Right lobe of liver (tissue), 6 donors: ENCODE measurements at places on chromosomes 16 and 17.

- H3K4me3 ChIP-seq, result no peak overlapping the region
- no peaks in the 10 kb centered on the region for H3K27me3 ChIP-seq
- H3K36me3 ChIP-seq, result no peaks in the 10 kb centered on the region
- H3K4me1 ChIP-seq, result no peaks in the 10 kb centered on the region
- H3K27ac ChIP-seq, result no peak overlapping the region
These were observed 2.5 kb upstream of the C16orf90 start for GRCh38 chr16:3497771-3498170.

GRCh38 chr16:1645914-1646525 lies 32.1 kb upstream of the JPT2 start:
- no peaks in the 10 kb centered on the region for H3K27me3 ChIP-seq
- no peak overlapping the region for H3K4me3 ChIP-seq
- H3K36me3 ChIP-seq, result peaks cover 39% of the 10 kb centered on the region
- no peak for DNase-seq
- H3K27ac ChIP-seq, result no peak overlapping the region

- peaks cover 29% of the 10 kb centered on the region for H3K4me1 ChIP-seq
- peak overlapping the region; percentile 58 for H3K27ac ChIP-seq
- peak; percentile 64 for DNase-seq
- H3K4me3 ChIP-seq, result no peak overlapping the region
- peaks cover 3% of the 10 kb centered on the region for H3K36me3 ChIP-seq
These were observed 2.9 kb downstream of the E4F1 start for GRCh38 chr16:2226245-2226793.

DNA sequence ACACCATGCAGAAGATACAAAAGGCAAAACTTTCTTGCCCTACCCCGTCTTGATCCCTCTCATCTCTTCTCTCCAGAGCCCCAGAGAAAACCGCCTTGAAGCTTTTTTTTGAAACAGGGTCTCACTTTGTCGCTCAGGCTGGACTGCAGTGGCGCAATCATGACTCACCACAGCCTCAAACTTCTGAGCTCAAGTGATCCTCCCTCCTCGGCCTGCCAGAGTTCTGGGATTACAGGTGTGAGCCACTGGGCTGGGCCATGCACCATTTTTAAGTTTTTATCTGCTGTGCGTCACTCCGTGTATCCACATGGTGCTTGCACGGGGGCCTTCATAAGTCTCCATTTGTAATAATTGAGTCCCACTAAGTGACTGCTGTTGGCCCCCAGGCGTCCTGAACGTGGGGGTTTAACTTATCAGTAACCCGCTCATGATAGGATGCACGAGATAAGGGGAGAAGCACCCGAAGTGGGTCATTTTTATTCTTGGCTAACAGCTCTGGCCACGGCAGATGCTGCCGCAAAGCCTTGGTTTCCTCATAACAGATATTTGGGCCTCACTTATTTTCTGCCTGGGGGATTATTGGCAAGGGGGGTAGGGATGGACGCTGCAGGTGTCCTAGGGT lies 8.6 kb downstream of the DNAH17 start:
- no peaks in the 10 kb centered on the region for H3K4me1 ChIP-seq
- no peak overlapping the region for H3K27ac ChIP-seq
- no peak for DNase-seq

DNA sequence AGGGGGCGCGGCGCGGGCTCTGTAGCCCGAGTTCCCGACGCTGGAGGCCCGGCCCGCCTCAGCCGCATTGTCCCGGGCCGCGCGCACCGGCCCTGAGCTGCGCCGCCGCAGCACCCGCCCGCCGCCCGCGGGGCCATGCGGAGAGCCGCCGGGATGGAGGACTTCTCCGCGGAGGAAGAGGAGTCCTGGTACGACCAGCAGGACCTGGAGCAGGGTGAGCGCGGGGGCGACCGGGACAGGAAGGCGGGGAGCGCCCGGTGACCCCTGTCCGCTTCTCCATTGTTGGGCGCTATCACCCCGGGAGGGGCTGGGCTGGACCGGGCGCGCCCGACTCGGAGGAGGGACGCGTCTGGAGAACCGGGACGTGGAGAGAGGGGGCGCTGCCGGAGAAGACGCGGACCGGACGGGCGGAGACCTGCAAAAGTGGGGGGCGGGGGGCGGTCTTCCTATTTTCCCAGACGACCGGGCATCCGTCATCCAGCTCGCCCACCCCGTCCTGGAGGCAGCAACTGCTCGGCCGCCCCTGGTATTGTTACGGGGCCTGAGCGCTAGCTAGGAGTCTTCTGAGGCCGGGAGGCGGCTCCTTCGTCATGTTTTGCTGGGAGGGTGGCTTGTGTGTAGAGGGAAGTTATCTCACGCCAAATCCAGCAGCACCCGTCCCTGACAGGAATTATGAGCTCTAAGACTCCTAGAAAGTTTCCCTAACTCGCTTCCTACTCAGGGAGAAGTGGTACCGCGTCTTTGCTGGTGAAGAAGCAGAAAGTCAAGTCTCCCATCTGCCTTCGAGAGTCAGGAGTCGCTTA lies 678 bp downstream of the CDR2L start:
- peak overlapping the region; percentile 58 for H3K4me3 ChIP-seq
- H3K36me3 ChIP-seq, result no peaks in the 10 kb centered on the region
- peak overlapping the region; percentile 58 for H3K27ac ChIP-seq
- no peaks in the 10 kb centered on the region for H3K4me1 ChIP-seq

DNA sequence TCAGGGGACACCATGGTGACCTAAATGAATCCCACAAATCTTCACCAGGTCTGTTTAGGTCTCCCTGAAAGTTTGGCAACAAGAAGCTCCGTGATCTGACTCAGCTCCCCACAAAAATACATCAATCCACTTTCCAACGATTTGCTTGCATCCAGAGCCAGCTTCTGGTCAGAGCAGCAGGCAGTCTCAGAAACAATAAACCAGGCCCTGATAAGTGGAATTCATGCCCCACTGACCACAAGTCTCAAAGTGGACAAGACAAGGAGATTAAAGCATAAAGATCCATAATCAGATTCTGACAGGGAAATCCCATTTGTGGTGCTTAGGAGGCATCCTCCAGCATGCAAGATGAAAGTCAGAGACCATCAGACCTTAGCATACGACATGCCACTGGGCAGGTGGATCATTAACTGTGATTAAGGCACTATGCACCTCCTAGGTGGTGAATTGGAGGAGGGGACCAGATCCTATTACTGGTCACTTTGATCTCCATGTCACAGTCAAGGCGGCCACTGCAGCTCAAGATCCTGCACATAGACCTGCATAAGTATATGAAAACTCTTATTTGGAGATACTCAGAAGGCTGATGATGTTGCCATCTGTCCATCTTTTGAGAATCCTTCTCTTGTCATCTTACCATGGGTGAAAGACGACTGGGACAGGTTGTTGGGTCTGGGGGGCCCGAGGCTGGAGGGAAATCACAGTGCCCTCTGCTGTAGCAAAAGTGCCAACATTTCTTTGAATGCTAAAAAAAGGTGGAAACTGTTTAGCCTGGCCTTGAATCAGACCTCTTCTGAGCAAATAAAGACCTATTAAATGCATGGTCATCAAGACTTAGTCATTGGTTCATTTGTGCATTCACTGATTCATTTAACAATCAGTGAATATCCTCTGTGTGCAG lies 309.2 kb upstream of the CCL2 start:
- no peak overlapping the region for H3K27ac ChIP-seq
- H3K4me3 ChIP-seq, result no peak overlapping the region
- no peaks in the 10 kb centered on the region for H3K27me3 ChIP-seq
- H3K4me1 ChIP-seq, result no peaks in the 10 kb centered on the region
- DNase-seq, result no peak
- no peaks in the 10 kb centered on the region for H3K36me3 ChIP-seq

GRCh38 chr17:2092253-2092652 lies 37.4 kb downstream of the HIC1 start:
- DNase-seq, result no peak
- no peak overlapping the region for H3K4me3 ChIP-seq
- no peak overlapping the region for H3K27ac ChIP-seq
- no peaks in the 10 kb centered on the region for H3K4me1 ChIP-seq
- no peaks in the 10 kb centered on the region for H3K36me3 ChIP-seq

- H3K4me3 ChIP-seq, result no peak overlapping the region
- no peak for DNase-seq
These were observed 144.8 kb upstream of the RPH3AL start for GRCh38 chr17:497241-498034.

DNA sequence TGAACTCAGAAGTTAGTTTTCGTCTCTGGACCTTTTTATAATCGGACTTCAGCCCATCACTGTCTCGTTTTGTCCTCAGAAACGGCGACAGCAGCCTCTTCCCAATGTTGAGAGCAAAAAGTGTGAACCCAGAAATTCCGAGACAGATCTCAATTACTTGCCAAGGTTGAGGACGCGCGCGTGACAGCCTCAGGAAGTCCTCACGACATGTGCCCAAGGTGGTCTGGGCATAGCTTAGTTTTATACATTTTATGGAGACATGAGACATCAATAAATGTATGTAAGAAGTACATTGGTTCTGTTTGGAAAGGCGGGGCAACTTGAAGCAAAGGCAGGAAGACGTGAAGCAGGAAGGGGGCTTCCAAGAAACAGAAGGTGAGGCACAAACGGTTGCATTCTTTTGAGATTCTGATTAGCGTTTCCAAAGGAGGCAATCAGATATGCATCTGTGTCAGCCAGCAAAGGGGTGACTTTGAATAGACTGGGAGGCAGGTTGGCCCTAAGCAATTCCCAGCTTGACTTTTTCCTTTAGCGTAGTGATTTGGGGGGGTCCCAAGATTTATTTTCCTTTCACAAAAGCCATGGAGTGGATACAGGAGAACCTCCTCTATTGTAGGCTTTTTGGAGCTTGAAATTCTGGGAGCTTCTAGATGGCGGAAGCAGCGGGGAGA lies 583 bp upstream of the ZNF747 start:
- no peak for DNase-seq
- H3K27ac ChIP-seq, result peak overlapping the region; percentile 98
- H3K27me3 ChIP-seq, result no peaks in the 10 kb centered on the region
- H3K4me3 ChIP-seq, result peak overlapping the region; percentile 87

DNA sequence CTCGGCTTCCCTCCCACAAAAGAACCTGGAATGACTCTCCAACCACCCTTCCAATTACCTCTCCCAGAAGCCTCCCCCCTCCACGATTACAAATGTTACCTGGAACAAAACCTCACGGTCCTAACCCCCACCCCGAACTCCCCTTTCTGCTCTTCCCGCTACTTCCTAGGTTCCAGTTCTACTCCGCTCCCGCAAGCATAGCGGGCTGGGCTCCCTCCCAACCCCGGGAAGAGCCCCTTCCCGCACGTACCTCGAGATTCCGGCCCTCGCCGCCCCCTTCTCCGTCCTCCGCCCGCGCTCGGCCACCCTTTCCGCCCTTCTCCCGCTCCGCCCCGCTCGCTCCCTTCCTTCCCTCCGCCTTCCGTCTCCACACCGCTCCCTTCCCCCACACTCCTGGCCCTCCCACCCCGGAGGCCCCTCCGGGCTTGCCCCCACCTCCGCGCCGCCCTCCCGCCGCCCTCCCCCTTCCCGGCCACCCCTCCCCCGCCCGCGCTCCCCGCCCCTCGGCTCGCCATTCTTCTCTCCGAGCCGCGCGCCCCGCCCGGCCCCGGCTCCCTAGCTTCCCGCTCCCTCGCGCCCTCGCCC lies 457 bp downstream of the CHTF8 start:
- peaks cover 6% of the 10 kb centered on the region for H3K36me3 ChIP-seq
- peak overlapping the region; percentile 68 for H3K27ac ChIP-seq
- no peaks in the 10 kb centered on the region for H3K4me1 ChIP-seq
- H3K4me3 ChIP-seq, result peak overlapping the region; percentile 90
- DNase-seq, result peak; percentile 77

DNA sequence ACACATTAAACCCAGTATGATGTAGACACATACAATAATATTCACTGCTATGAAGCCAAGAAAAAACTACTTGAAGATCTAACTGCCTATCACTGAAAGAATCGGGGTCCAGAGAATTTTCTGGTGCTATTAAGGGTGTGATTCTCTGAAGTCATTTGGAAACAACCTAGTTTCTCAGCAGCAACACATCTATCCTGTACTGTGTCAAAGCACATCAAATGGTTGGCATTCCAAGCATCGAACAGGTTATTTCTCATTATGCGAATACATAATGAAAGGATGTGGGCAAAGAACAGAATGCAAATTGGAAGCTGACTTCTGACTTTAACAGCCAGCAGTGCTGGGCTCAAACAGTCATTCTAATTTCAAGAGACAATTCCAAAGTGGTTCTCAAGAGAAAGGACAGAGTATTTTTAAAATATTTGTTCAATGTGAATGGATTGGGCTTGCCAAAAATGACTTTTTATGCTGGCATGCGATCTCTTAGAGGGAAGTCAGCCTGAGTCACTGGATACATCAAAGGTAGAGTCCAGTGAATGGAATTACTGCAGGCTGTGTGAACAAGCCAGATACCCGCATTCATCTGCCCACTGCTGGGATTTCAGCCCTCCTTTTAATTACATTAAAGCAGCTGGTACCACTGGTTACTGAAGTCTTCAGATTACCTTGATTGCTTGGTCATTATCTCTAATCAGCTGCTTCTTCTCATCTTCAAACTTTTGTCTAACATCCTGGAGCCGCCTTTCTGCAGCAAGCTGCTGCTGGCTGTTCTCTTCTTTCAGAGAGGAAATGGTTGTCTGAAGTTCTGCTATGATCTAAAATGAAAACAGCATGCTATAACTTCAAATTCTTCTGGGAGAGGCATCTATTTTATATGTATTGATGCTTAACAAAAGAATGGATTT lies 181.2 kb upstream of the AXIN2 start:
- no peaks in the 10 kb centered on the region for H3K4me1 ChIP-seq
- no peak overlapping the region for H3K27ac ChIP-seq
- no peak overlapping the region for H3K4me3 ChIP-seq
- no peak for DNase-seq

DNA sequence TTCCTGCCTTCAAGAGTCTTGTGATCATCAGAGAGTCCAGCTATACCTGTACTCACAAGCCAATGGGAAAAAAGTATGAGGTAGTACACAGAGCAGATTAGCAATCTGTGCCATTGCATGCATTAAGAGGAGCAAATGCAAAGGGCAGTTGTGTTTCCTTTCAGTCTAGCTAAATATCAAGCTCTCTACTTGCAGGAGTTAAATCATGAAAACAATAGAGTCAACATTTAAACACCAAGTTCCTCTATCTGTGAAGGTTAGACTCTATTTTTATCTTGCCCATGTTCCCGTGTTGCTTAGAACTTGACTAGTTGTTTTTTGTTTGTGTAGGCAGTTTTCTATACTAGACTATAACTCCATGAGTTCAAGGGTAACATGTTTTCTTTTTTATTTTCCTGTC lies 4.7 kb upstream of the FAM20A start:
- no peaks in the 10 kb centered on the region for H3K36me3 ChIP-seq
- H3K4me1 ChIP-seq, result peaks cover 11% of the 10 kb centered on the region
- no peaks in the 10 kb centered on the region for H3K27me3 ChIP-seq
- no peak for DNase-seq
- H3K27ac ChIP-seq, result no peak overlapping the region
- H3K4me3 ChIP-seq, result no peak overlapping the region

DNA sequence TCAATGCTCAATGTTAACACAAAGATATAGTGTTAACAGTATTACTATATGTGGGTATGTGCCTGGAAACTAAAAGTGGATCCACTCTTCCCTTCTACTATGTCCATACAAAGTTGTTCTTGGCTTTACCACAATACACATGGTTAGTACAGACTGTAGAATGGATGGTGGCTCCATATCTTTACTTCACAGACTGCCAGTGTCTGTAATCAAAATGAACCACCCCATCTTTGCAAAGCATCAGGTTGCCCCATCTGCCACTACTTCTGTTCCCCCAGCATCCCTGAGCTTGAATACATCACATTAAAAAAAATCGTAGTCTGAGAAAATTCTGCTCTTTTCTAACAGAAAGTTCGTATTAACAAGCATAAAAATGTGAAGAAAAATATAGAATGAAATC lies 30.0 kb downstream of the USP32 start:
- H3K4me3 ChIP-seq, result no peak overlapping the region
- no peak overlapping the region for H3K27ac ChIP-seq
- H3K36me3 ChIP-seq, result no peaks in the 10 kb centered on the region
- no peaks in the 10 kb centered on the region for H3K27me3 ChIP-seq
- DNase-seq, result no peak
- no peaks in the 10 kb centered on the region for H3K4me1 ChIP-seq
